GM12892 (cell line): ENCODE measurements at places on chromosomes 11 and 22.

GRCh38 chr11:34214961-34215805 is 109.8 kb downstream of the NAT10 start:
- DNase-seq, result no peak

- no peak for DNase-seq
Observed at GRCh38 chr22:44354288-44354687, 41.5 kb upstream of the SHISAL1 start.

- DNase-seq, result no peak
Observed at GRCh38 chr11:118996926-118997626, 862 bp upstream of the CENATAC start.

- peak; percentile 76 for DNase-seq
Observed at GRCh38 chr11:118895093-118896039, 11.7 kb downstream of the CXCR5 start.

DNA sequence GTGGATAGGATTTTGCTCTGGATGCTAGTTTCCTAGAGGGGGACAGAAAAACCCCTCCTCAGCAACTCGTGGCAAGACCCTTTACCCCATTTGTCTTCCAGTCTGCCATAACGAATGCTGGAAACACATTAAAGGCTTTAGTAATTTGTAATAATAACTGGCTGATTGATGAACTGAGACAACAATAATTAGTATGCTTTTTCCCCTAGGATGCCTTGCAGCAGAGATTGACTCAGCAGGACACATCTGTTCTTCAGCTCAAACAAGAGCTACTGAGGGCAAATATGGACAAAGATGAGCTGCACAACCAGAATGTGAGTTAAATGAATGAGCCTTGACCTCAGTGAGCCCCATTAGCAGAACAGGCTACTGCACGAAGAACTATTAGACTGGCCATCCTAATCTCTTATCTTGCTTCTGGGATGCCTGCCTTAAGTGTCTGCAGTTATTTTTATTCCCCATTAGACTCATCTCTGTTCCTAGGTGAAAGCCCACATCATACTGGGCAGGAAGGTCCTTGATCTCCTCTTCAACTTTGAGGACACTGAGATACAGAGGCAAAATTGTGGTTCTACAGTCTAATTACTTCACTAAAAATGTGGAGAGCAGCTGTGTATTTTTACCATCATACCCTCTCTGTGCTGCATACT is 32.9 kb upstream of the DLAT start:
- no peak for DNase-seq

DNA sequence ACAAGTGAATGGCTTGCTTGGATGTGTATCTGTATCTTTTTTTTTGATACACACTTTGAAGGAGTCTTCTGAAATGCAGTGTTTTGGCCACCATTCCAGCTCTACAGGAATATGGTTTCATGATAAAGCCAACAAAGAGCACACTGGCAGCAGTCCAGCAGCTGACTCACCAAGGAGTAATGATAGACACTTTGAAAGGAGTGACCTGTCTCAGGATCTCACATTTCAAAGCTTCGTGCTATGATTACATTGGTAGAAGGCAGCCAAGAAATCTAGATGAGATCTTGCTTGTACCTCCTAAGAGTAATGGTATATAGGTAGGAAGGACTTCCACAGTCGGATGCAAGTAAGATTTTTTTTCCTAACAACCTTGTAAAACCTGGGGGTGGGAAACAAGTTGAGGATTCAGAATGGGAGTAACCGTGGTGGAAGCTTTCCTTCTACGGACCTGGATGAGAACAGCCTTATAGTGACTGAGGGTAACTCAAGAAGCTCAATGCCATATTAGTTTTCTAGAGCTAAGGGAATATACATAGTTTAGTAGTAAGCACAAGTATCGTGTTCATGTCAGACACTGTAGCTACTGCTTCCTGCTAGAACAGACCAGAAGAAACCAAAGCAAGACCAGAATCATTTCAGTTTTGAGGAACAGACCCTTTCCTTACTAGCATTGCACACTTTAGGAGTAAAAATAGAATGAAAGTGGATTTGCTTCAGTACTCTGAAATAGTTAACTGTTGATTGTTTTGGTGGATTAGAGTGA is 25.0 kb downstream of the MTMR3 start:
- no peak for DNase-seq

GRCh38 chr22:29623553-29624169 is 20.2 kb downstream of the NF2 start:
- no peak for DNase-seq

DNA sequence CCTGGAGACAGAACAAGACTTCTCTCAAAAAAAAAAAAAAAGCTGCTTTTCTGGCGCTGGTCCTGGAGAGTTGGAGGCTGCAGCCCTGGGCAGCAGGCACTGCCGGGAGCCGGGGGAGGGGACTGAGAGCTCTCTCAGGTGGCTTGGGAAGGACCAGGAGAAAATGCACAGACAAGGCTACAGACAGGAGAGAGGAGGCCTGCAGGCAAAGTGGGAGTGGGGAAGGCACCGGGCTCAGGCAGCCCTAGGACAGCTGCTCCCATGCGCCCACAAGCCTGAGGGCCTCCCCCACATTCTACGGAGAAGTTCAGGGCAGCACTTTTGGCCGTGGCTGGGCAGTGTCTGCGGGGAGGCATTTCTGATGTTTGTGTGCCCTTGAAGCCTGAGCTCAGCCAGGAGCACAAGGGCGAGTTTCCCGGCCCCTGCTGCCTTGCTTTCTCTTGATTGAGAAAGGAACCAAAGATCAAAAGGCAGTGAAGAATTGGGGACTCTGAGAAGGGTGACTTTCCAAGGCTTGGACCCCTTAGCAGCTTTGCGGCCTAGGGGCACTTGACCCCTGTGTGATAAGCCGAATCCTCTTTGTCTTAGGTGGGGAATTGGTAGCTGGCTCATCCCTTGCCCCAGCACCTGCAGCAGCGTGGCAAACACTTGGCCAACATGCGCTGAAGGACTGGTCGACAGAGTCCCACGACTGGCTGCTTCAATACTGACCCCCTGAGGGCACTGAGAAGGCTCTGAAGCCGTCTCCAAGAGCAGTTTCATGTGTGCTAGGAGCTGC is 35.3 kb downstream of the PPM1F start:
- DNase-seq, result no peak
